ENCODE measurements at places on chromosomes 7 and 10.

- no peak for DNase-seq
Measured at GRCh38 chr10:9733766-9734165, 1283.9 kb upstream of the CELF2 start.

- no peak for DNase-seq
Measured at GRCh38 chr7:108421720-108422331, 34.4 kb downstream of the NRCAM start.

DNA sequence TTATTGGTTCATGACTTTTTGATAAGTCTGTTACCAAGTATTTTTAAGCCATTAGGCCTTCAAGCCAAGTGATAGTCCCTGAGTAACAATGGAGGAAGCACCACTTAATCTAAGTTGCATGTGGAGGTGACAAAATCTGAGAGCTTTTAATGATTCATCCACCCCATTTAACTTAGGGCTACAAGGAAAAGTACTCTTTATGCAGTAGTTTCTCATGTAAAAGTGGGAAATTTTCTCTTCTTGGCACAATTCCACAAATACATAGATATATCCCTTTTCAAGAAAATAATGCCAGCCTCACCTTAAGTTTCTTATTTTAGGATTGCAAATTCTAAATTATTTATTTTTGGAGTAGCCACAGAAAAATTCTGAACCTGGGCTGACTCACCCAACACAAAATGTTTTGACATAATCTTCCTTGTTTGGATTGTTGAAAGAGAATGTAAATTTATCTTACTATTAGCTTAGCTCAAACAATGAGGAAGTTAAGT, 85.7 kb downstream of the SUGCT start:
- no peak for DNase-seq

- DNase-seq, result no peak
Measured at GRCh38 chr7:154546946-154547587, 455.9 kb downstream of the PAXIP1 start.

- peak; percentile 4 for DNase-seq
Measured at GRCh38 chr7:75776295-75776971, 4.4 kb upstream of the CCL26 start.

DNA sequence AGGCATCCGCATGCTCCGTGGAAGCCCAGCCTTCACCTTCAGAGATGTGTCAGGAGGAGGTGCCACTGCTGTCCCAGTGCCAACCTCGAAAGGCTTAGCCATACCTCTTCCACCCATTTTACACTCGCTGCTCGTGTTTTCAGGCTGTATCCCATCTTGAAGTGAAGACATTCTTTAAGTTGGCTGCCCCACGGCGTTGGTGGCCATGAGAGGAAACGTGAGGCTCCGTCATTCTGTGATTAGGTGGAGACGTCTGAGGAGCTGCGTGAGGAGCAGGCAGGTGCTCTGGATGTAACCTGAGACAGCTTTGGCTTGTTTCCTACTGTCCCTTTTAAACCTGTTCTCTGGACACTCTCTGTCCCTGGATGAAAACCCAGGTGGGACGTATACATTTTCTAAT, 159.9 kb upstream of the RNF32 start:
- no peak for DNase-seq

DNA sequence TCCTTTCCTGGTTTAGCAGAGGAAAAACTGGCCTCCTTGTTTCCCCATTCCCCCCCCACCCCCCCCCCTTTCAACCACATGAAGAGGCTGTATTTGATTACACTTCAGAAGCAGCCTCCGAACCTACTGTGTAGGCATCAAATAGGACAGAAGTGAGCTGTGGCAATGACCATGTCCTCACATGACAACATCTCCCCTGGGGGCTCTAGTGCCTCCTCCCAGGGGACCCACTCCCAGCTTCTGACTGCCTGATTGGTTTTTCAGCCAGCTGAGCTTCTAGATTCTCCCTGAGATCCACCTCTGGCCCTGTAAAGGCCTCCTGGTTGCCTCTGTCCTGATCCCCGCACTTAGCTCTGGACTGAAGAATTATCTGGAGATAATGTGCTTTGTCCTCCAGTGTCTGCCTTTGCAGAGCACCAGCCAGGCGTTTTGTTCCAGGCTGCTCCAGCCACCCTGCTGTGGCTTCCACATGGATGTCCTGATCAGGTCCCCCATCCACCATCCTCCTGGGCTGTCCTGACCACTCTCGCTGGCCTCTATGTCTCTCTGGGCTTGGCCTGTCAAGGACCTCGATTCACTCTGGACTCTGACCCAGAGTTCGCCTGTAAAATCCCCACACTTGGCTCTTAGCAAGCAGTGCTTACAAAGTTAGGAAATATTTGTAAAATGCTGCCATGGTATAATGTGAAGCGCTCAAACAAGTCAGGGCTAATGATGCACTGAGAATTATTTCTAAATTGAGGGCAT, 42.4 kb upstream of the TOMM7 start:
- DNase-seq, result no peak

GRCh38 chr7:148852272-148852671, 31.8 kb downstream of the EZH2 start:
- no peak for DNase-seq

DNA sequence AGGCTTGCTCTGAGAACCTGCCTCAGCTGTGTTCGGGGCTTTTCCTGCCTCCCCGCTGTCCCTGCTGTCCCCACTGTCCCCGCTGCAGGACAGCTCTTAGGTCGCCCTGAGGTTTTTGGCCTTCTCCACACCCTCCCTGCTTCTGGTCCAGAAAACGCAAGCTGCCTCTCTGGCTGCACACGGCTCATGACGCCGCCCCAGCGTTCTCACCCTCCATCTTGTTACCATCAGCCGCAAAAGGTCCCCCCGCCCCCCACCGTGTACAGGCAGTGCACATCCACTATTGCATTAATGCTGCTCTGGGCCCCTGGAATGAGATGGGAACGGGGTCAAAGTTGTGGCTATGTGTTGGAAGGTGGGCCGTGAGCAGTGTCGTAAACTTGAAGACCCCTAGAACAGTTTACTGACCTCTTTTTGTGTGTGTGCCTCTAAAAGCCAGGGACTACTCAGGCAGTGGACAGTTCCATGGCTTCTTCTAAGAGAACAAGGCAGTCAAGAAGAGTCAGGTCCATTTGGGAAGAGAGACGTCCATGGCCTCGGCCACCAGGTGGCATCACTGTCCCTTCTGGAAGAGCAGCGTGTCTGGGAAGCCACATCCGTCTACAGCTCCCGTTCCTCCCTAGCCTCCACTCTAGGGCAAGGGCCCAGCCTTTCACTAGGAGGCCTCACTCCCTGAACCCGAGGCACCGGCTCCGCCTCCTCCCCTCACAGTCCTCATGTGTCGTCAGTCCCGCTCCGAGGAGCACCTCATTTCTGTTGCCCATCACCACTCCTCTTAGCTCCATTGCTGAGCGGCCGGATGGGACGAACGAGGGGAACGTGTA, 38.5 kb upstream of the MKRN1 start:
- DNase-seq, result peak; percentile 29

- DNase-seq, result no peak
Measured at GRCh38 chr7:16295558-16295957, 125.8 kb downstream of the CRPPA start.

DNA sequence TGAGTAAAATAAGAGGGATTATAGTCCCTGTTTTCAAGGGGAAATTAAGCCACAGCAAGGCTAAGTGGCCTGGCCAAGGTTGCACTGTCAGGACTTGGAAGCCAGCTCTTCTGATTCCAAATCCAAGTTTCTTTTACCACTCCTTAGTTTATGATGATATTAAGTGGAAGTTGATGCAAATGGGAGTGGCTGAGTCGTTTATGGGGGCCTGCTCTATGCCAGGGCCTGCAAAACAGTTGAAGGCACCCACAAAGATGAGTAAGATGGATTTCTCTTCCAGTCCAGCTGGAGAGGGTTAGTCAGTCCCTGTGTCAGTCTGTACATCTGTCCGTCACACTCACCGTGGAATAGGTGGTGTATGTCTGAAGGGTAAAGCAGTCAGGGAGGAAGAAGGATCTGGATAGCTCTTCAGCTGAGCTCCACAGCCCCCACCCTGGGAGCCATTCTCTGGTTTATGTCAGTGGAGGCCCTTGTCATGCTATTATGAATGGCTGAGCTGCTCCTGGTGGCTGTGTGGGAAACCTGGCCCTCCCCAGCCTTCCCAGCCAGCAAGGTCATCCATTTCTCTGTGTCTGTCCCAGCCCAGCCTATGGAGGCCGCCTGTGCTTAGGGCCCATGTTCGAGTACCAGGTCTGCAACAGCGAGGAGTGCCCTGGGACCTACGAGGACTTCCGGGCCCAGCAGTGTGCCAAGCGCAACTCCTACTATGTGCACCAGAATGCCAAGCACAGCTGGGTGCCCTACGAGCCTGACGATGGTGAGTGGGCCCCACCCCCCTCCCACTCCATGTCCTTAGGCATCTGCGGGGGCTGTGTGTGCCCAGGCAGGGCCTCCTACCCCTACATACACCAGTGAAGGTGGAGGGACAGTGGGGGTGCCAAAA, 44.5 kb downstream of the TBATA start:
- no peak for DNase-seq

DNA sequence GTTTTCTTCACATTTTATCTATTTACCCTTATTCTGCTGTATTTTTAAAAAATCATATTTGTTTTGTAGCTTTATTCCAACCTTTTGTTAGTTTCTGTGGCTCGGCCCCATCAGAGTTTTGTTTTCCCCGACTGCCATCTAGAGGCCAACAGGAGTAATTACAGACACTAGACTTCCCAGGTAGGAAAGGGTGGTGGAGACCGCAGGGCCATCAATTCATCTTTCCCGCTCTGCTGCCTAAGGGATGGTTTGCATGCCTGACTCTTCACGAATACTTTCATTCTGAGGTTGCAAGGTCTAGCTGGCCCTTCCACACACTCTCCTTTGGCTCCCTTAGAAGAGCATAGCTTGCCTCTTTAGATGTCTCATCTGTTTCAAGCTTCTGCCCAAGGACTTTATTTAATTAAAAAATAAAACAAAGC, 38.3 kb downstream of the LYZL2 start:
- DNase-seq, result no peak

- DNase-seq, result no peak
Measured at GRCh38 chr7:137441451-137441850, 97.9 kb upstream of the PTN start.

GRCh38 chr7:28979776-28980175, 21.6 kb upstream of the TRIL start:
- DNase-seq, result no peak

GRCh38 chr7:16803881-16804673, 722 bp downstream of the AGR2 start:
- no peak for DNase-seq

- DNase-seq, result no peak
Measured at GRCh38 chr10:129031844-129032150, 435.2 kb upstream of the MGMT start.

DNA sequence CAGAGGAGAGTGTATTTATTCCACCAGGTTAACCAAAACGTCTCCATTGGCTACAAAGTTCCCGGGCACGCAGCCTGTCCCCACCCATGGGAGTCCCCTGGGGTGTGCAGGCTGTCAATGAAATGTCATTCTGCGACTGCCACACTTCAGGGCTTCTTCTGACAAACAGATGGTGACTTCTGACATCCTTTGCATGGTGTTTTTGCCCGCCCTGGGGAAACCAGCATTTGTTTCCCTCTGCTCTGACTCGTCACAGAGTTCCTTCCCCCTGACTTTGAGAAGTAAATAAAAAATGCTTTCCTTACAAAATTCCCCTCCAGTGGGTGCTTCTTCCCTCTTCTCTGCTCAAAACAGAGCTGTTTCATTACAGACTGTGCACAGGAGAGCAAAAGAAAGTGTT, 38.2 kb downstream of the TNS3 start:
- DNase-seq, result no peak

DNA sequence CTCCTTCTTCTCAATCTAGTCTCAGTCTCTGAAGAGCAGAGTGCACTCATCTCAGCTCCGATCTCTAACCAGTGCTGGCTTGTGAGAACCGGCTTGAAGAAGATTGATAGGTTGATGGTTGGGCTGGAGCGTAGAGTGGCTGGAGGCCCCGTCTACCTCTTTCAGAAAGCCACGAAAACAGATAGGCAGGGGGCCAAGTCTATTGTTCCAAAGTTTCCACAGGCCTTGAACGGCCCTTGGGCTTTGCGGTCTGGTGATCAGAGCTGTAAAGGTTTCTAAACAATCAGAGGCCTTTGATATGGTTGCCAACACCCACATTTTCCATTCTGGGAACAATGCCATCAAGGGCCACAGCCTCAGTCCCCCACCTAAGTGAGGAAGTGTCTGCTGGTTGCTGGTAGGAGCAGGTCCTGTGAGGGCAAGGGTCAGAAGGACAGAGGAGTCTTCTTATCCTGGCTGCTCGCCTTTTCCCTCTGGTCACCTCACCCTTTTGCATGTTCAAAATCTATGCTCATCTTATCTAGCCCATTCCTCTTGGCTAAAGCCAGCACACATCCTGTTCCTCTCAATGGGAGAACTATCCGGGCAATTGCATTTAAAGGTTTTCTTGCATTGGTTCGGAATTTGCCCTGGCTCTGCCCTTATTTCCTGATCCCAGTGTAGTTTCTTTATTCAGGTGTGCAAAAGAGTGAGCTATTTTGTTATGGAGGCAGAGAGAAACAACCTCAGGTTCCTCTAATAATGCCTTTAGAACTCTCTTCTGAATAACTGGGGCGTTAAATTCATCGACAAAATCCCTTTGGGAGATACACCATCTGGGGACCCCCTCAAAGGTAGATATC, 70.3 kb upstream of the KMT2E start:
- peak; percentile 39 for DNase-seq

GRCh38 chr7:82975811-82976468, 186.7 kb downstream of the PCLO start:
- no peak for DNase-seq

GRCh38 chr10:116038259-116038658, 234.7 kb downstream of the GFRA1 start:
- no peak for DNase-seq

DNA sequence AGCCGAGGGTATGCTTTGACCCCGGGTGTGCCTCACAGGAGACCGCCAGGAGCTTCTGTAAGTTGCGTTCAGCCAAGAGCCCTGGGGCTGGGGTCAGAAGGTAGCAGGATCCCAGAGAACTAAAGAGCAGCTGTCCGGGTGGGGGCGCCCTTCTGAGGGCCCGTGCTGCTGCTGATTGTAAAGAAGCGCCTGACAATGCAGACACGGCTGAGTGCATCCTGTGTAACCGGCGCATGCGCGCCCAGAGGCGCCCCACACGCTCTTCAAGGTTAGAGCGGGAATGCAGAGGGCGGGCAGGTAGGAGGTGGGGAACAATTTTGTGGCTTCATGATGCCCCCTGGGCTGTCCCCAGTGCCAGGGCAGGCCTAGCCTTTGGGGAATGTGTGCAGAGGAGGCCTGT, 210.2 kb upstream of the CTBP2 start:
- DNase-seq, result no peak

DNA sequence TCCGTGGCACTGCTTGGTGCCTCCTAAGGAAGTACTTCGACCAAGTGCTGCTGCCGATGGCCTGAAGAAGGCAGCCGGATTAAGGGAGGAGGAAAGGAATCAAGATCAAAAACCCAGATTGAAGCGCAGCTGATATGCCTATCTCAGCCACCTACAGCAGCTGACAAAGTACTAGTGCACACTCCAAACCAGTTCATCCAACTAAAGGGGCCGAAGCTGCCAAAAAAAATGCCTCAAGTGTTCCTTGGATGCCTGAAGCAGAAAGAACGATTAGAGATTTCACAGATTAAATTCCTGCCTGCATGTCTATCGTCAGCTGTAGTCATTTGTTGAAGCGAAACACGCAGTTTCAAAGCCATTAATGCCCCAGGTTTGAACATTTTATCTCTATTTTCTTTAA, 65.7 kb downstream of the TNRC18 start:
- DNase-seq, result no peak
